ENCODE measurements at places on chromosomes 13 and 19.

GRCh38 chr13:94327318-94327717 is 152.2 kb downstream of the DCT start:
- no peak for DNase-seq

DNA sequence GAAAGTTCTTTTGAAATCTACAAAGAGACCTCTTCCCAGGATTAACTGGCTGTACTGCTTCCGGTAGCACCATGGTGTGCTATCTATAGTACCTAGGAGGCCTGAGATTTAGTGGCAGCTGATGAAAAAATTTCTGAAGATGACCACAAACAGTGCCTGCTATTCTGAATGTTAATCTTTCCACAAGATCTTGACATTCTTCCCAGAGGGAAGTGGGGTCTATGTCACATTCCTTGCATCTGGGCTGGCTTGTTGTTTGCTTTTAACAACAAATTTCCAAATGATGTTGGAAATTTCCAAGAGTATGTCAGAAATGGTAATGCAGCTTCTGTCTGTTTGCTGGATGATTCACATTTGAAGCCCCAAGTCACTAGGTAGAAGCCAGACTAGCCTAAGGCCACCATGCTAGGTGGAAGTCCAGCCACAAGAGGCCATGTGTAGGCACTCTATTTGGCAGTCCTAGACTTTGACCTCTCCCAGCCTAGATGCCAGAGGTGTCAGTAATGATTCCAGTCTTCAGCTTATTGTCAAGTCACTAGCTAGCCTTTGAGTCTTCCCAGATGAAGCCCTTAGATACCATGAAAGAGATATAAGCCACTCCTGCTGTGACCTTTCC is 22.1 kb downstream of the SPART start:
- DNase-seq = no peak

DNA sequence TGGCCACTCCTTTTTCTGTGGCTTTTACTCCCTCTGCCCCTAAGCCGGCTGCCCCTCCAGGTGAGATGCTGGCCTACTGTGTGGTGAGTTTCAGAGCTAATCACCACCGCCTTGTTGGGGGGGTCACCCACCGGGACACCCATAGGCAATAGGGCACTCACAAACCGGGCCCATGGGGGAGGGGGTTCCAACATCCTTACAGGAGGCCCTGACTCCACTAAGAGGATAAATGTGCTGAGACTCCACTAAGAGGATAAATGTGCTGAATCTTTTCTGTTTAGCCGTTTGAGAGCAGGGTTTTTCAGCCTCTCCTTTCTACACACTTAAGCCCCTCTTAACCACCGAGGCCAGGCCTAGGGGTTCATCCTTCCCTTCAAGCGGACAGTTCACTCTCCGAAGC is 73.7 kb downstream of the SLC15A1 start:
- DNase-seq = no peak

GRCh38 chr19:8329996-8330395 is 8.7 kb downstream of the RPS28 start:
- no peak for DNase-seq

DNA sequence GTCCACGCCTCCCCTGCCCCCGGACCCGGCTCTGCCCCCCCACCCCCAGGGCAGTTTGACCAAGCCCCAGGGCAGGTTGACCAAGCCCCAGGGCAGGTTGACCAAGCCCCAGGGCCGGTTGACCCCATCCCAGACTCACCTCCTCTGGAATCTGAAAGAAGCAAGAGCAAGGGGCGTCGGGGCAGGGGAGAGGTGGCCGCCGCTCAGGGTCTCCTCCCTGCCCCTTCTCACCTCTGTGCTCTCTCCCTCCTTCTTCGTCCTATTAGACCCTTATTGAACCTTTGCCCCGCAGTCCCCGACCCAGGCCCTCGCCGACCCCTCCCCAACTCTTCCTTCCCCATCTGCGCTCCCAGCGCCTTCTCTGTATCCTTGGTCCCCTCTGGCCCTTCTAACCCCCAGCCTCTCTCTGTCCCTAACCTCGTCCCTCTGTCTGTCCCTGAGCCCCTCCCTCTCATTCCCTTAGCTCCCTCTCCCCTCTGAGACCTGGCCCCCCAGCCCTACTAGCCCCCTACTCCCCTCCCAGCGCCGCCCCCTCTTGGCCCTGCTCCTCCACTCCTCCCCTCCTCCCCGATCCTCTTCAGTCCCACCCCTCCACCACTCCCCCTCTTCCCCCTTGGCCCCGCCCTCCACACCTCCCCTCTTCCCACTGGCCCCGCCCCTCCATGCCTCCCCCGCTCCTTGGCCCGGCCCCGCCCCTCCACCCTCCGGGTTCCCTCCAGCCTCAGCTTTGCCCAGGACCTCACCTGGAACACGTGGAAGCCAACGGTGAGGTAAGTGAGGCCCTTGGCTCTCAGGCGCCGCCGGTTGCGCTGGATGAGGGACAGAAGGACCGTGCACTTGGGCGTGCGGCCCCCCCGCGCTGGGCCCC is 7.6 kb downstream of the CAPN12 start:
- no peak for DNase-seq

DNA sequence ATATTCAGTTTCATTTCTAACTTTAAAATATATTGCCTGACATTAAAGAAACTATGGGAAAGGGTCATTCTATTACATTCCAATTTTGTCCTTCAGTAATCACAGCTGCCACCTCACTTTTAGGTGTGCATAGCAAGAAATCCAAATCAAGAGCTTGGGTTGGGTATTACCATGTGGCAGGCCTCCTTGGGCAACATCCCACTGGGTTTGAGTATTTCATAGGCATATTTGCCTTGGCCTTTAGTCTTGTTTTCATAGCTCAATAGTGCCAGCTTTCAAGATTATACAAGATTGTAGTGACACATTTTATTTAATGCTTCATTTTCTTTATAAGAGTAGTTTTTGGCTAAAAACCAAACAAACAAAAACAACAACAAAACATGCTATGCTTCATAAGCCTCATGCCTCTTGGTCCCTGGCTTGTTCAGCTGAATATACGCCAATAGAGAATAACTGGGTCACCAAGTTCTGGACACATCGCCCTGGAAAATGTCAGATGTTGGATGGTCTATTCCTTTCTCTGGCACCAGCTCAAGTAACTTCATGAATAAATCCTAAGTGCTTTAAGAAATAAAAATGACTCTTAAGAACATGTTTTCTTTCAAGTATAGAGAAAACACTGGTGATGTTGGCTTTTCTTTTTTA is 167.4 kb upstream of the STARD13 start:
- DNase-seq = peak; percentile 43

GRCh38 chr13:23637829-23638228 is 67.6 kb downstream of the TNFRSF19 start:
- no peak for DNase-seq

DNA sequence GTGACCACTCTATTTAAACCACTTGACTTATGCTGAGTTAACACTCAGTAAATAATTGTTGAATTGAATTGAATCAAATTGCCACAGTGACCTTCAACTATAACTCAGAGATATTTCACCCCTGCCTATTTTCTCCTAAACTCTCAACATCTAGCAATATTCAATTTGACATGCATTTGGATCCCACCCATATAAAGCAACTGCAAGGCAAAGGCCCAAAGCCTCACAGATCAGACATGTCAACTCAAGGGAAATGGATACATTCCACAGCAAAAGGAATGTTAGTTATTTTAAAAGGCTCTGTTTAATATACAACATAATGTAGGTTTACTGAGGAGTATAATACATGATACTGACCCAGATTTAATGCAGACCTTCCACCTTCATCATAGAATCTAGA is 107.4 kb downstream of the KCTD12 start:
- no peak for DNase-seq

DNA sequence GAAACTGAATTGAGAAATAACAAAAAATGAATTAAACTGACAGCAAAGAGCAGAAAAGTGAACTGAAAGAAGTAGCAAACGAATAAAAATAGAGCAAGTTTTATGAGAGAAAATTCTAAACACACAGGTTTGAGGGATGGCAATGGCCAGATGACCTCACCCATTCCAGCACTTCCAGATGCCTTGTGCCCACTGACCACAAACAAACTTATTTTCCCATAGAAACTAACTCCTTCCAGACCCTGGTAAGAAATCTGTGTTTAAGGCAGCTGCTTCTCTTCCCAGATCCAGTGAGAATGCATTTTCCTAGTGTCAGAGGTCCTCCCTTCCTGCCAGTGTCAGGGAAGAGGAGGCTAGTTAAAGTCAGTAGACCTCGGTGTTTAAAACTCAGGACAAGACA is 51.7 kb downstream of the RXFP2 start:
- no peak for DNase-seq

DNA sequence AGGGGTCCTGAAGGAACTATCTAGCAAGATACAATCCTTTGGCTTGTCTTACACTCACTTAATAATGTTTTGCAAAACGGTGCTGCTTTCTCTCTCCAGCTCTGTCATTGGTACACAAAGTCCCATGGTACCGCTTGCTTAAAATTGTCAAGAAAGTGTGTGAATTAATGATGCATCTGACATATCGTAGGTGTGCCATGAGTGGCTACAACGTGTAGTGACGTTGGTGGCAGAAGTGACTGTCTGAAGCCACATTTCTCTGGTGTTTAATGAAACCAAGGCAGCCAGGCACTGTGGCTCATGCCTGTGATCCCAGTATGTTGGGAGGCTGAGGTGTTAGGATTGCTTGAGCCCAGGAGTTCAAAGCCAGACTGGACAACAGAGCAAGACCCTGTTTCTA is 2.6 kb downstream of the HSH2D start:
- no peak for DNase-seq

- no peak for DNase-seq
Observed at GRCh38 chr19:45575216-45575615, 9.4 kb downstream of the OPA3 start.

GRCh38 chr13:111262715-111263114 is 57.7 kb upstream of the TEX29 start:
- no peak for DNase-seq

GRCh38 chr13:96684469-96684868 is 309.8 kb downstream of the OXGR1 start:
- DNase-seq = no peak

- DNase-seq = no peak
Observed at GRCh38 chr13:85243831-85244230, 555.4 kb downstream of the SLITRK6 start.

- no peak for DNase-seq
Observed at GRCh38 chr19:55591555-55591954, 7.8 kb downstream of the FIZ1 start.

- no peak for DNase-seq
Observed at GRCh38 chr19:6979399-6979798, 41.8 kb downstream of the MBD3L2B start.

GRCh38 chr13:45335397-45336024 is 5.5 kb downstream of the TPT1 start:
- DNase-seq = no peak

- DNase-seq = no peak
Observed at GRCh38 chr13:28867564-28867963, 47.4 kb downstream of the MTUS2 start.

DNA sequence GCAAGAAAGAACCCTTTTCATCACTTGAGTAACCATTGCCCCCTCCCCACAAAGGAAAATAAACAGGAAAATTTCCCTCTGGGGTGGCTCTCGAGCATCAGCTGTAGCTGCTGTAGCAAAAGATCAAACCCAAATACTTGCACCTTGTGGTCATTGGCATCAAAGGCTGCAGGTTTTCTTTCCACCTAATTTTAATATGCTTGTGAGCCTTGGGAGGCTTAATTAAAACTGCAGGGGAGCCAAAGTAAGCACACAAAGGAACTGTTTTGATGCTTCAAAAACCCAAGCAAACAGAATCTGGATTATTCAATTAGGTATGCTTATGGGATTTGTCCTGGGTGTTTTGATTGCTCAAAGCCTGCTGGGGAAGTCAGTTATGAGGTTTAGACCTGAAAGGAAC is 119.5 kb downstream of the SHISA2 start:
- no peak for DNase-seq

DNA sequence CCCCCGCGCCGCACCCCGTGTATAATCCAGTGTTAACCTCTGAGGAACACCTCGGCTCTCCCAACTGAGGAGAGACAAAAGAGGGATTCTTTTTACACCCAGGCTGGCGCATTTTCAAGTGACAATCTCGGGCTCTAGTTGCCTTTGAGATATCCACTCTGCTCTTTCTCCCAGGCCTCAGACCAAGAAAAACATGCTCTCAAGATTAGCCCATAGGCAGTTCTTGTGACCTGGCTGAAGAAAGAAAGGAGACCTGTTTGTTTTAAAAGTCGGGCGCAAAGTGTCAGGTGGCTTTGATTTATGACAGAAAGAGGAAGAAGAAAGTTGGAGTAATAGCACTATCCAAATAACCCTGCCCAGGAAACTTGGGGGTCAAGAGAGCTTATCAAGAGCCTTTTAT is 27.3 kb downstream of the SHISA2 start:
- DNase-seq = no peak

DNA sequence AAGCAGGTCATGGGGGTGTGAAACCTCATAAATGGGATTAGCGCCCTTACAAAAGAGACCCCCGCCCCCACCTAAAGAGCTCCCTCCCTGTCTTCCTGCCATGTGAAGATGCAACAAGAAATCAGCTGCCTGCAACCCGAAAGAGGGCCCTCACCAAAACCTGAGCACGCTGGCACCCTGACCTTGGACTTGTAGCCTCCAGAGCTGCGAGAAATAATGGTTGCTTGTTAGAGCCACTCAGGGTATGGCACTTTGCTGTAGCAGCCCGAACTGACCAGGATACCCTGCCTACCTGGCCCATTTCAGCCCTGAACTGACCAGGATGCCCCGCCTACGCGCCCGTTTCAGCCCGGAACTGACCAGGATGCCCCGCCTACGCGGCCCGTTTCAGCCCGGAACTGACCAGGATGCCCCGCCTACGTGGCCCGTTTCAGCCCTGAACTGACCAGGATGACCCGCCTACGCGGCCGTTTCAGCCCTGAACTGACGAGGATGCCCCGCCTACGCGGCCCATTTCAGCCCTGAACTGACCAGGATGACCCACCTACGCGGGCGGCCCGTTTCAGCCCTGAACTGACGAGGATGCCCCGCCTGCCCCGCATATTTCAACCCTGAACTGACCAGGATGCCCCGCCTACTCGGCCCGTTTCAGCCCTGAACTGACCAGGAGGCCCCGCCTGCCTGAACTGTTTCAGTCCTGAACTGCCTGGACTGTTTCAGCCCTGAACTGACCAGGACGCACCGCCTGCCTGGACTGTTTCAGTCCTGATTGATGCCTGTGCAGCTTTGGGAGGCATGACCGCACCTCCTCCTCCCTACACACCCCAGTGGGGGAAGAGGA is 120.0 kb downstream of the UQCRFS1 start:
- DNase-seq = no peak

DNA sequence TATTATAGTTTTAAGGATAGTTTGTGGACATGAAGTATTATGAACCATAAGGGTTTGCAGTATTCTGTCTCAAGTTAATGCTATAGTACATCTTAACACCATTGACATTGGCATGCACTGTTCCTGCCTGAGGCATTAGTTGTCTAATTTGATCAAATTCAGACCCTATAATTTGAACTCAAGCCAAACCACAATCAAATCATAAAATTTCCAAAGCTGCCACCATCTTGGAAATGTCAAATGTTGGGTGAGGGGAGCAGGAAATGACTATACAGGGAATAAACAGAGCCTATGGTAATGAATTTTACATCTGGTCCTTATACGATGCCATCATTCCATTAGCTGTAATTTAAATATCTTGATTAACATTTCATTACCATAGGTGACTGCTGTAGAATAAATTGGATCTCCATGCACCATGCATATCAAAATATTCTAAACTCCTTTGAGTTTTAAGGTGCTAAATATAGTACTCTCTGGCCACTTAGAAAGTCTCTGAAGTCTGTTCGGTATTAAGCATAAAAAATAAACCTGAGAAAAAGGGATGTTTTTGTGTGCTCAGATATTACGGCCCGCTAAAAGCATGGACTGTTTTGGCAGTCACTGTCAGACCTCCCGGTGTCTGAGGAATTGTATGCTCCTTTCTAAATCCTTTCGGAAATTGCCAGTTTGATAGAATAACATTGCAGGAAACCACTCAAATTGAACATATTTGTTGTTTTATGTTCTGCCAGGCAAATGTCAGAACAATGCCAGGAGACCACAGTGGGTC is 257.7 kb downstream of the SPRY2 start:
- DNase-seq = no peak
